Activated gamma-delta T cell (primary cell): ENCODE measurements at places on chromosomes 4 and X.

DNA sequence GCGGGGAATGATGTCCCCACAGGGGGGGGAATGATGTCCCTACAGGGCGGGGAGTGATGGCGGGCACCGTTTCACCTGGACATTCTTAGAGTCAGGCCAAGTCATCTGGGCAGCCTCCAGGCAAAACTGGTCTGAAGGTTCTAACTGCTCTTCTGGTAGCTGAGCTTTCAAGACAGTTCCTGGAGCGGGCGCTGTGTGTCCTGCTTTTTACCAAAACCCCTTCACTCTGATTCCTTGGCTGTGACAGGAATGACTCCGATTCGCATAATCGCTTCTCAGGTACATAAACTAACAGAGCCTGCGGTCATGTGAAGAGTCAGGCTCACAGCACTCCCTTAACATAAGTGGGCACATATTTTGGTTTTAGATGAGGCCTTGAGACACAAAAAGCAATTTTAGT lies 836.0 kb downstream of the TRIML1 start:
- no peak for DNase-seq

DNA sequence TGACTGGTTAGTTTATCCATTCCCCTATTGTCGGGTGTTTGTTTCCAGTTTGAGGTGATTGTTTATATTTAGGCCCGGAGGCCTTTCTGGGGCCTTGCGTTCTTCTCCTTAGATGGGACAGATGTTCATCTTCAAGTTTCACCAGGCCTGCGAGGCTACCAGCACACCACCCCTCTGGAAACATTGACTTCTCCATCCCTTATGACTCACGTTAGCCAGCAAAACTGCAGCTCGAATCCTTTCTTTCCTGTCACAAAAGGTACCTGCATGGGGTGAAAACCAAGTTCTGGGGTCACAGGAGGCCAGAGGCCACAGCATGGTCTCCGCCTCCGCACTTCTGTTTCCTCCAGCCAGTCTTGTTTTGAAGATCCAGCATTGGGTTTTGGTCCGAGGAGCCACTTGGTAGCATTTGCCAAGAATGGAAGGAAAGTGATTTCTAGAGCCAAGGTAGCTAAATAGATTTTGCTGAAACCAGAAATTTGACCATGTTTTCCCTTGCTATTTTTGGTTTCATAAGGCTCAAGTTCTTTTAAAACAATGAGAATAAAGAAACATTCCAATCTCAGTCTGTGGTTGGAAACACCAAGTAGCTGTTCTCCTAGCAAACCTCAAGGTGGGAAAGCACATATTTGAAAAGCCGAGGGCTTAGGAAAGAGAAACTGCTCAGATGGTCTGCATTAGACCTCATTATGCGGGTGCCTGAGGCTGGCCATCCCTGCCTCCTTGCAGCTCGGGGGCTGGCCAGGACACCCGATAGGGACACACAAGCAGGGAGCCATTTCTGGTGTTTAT lies 5.6 kb downstream of the NYX start:
- no peak for DNase-seq

DNA sequence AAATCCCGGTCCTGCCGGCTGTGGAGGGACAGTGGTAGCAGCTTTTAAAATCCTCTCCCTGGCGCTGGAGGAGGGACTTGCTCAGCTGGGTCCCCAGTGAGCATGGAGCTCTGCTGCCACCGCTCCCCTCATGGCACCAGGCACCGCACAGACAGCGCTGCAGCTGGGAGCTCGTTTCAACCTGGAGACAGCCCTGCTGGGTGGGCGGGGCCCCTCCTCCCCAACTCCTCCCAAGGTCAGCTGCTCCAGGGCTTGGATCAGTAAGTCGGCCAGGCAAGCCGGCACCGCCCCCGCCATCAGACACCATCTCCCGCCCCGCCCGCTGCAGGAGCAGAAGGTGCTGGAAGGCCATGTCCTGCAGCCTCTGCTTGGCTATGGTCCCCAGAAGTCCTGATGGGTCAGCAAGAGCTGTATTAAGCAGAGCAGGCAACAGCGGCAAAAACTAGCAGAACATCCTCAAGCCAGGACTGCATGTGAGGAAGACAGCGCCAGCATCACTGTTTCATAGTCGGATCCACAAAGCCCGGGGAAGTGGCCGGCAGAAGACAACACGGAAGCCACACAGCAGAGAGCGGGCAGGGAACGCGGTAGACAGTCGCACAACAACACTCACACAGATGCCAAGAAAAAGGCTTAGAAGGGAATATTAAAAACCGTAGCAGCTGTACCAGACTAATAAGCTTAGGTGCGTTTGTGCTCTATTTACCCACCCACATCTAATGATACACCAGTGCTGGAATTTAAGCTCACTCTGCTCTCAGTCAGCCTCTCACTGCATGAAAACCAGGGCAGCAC lies 16.2 kb downstream of the ZFYVE28 start:
- DNase-seq: no peak

DNA sequence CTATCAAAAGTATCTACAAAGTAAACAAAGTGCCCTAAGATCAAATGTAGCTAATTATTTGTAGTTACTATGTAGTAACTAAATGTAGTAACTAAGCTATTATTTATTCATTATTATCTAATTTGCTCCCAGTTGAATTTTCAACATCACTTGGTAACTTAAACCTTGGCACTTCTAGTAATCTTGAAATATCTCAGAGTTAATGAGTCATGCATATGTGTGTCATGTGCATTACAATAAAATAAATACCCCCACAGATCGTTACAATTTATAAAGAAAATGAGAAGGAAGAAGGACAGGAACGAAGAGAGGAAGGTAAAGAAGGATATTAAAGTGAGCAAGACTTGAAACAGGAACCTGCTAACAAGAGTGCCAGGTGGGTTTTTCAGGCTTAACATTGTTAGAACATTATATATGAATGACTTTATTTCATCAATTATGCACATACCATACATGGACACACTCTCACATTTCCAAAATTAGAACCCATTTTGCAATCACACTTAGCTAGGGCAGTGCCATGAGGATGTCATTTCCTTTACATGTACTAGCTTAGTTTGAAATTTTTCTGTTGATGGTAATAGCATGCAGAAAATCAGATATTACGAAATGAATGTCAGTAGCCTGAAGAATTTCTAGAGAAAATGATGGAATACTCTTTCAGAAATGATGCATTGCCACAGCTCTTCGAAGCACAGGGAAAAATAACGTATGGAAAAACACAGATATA lies 1670.4 kb upstream of the AGA start:
- no peak for DNase-seq

- DNase-seq: no peak
These were observed 276.5 kb upstream of the AGTR2 start for GRCh38 chrX:115894087-115894486.

DNA sequence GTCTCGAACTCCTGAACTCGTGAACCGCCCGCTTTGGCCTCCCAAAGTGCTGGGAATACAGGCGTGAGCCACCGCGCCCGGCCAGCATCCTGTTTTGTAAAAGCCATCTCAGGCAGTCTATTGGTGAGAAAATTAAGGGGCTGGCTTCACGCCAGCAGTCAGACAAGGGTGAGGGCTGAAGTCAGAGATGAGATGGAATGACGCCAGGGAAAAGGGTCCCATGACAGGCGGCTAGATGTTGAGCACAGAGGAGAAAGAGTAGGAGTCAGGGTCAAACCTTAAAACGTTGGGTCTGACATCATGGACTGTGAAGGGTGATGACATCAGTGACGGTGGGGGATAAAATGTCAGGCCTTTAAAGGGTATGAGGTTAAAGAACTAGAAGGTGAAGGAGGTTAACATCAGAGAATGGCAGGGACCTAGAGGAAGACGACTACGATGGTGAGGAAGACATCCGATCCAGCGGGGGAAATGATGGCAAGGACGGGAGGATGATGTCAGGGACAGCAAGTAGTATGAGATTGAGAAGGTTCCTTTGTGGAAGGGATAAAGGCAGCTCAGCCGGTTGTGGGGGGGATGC lies 504 bp upstream of the RBM3 start:
- peak; percentile 14 for DNase-seq

GRCh38 chrX:19291086-19291485 lies 52.6 kb upstream of the PDHA1 start:
- DNase-seq: no peak

- DNase-seq: no peak
These were observed 117.4 kb downstream of the MID1 start for GRCh38 chrX:10502961-10503360.

- DNase-seq: no peak
These were observed 6.7 kb upstream of the ART3 start for GRCh38 chr4:76067652-76068286.

DNA sequence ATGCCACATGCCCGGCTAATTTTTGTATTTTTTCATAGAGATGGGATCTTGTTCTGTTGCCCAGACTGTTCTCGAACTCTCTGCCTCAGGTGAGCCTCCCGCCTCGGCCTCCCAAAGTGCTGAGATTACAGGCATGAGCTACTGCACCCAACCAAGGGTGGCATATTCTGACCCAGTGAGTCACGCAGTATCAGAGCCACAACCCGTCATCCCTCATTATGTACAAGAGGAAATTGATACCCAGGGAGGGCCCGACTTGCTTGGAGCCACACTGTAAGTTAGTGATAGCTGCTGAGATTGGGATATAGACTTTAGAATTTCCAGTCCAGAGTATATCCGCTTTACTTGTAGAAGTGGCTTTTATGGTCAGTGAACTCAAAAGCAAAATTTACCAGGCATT lies 14.6 kb downstream of the CCKAR start:
- DNase-seq: no peak

DNA sequence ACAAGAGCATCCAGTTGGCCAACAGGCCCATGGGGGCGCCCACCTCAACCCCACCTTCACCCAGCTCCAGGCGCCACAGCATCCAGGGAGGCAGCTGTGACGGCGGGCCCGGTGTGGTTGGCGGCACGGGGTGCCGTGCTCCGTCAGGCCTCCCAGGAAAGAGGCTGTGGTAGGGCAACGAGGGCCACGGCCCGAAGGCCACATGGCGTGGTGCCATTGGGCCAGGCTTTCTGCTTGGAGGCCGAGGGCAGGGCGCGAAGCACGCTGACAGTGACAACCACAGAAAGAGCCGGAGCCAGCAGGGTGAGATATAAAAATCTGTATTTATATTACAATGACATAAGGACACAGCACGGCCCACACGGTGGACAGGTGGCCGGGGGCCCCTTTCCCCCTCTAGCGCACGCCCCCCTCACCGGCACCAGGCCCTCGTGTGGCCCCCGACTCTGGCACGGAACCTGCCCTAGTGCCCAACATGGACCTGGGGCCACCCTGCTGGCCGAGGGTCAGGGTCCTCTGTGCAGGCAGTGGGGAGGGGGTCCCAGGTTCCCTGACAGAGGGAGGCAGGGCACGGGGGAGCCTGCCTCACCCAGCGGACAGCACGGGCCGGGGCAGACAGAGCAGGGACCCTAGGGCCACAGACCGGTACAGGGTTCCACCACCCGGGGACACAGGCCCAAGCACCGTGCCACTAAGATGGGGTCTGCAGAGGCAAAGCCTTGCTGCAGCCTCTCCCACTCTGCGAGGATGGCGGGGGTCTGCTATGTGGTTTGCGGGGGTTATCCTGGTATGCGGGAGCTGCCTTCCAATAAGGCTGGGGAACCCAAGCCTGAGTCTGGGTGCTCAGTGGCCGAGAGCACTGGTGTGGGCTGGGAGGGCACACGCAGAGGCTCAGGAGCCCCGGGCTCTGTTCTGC lies 5.5 kb upstream of the HAUS3 start:
- DNase-seq: no peak

DNA sequence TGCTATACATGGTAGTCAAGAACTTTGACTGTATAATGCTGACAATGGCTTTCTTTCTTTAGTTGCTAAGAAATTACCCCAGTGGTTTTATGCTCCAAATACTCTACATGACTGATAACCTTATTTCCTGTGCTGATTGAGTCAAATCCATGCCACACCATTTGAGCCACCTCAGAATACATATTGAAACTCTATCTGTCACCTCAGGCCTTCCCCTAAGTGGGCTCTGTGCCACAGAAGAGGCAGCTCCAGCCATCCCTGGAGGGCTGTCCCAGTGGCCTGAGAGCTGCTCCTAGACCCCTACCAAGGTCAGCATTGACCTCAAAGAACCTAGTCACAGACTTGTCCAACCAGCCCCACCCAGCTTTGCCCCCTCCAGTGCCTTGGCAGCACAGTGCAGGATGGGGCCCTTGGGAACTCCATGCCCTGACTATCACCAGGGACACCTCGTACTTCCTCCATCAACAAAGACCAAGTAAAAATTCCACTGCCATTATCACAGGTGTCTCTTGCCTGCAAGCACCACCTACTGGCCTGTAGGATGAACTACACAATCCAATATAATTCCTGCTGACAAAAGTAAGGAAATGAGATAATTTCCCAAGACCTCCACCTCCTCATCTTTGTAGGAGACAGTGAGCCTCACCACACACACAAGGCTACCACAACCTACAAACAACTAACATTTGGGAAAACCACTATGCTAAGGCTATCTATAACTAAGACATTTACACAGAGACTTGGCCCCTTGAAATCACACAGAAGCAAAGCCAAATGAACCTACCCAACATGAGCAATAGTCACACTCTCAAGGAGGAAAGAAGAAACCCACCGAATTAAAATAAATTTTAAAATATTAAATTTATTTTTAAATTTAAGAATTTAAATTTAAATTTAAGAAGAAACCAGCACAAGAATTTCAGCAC lies 239.9 kb downstream of the NKX6-1 start:
- DNase-seq: no peak

GRCh38 chrX:111492085-111492484 lies 19.4 kb upstream of the SERTM2 start:
- no peak for DNase-seq

- DNase-seq: peak; percentile 23
These were observed 795 bp upstream of the SH3KBP1 start for GRCh38 chrX:19887911-19888879.

DNA sequence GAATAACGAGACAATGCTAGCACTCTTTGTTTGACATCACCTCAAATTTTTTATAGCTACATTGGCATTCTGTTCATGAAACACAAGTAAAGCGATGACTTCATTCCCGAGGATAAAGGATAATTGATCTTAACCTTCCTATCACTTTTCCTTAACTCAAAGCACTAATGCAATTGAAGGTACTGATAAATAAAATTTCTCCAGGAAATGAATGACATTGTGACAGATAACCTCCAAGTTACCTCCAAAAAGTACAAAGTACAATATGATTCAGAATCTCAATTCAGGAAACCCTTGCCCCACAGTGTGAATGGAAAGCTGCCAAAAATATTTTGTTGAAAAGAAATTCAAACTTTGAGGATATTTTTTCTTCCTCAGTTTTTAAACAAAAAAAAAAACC lies 1.8 kb downstream of the PRSS12 start:
- DNase-seq: no peak

GRCh38 chrX:31464306-31464915 lies 392.6 kb upstream of the FTHL17 start:
- no peak for DNase-seq

GRCh38 chr4:20528508-20528907 lies 171.8 kb upstream of the PACRGL start:
- no peak for DNase-seq
